Neural progenitor cell (in vitro differentiated cells): ENCODE measurements at places on chromosomes 12 and 14.
A peak's percentile ranks its signal among the peaks of the same experiment; 100 is the strongest.

- DNase-seq = no peak
Observed at GRCh38 chr14:103613517-103613916, 15.5 kb upstream of the KLC1 start.

GRCh38 chr12:38056701-38057689, 259.6 kb upstream of the ALG10B start:
- no peak for DNase-seq

DNA sequence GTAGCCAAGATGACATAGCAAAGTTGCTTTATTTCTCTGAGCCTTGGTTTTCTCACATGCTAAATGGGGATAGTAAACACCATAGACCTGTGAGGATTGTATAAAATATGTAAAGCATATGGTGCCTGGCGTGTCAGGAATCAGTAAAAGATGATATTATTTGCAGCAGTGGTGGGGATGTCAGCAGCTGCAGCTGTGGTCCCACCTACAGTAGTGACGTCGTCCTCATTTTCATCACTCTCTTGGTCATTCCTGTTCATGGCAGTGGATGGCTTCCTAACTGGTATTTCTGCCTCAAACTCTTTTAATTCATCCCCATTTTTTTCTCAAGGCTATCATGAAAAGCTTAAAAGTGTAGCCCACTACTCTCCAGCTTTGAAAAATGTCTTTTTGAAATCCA, 12.1 kb downstream of the BMAL2 start:
- no peak for DNase-seq

GRCh38 chr12:52057638-52058576, 6.7 kb downstream of the NR4A1 start:
- no peak for DNase-seq

GRCh38 chr12:111450676-111451075, 45.0 kb downstream of the SH2B3 start:
- DNase-seq = no peak

GRCh38 chr12:76234741-76235140, 113.5 kb downstream of the BBS10 start:
- no peak for DNase-seq

GRCh38 chr12:118842866-118843265, 138.5 kb upstream of the SRRM4 start:
- no peak for DNase-seq

DNA sequence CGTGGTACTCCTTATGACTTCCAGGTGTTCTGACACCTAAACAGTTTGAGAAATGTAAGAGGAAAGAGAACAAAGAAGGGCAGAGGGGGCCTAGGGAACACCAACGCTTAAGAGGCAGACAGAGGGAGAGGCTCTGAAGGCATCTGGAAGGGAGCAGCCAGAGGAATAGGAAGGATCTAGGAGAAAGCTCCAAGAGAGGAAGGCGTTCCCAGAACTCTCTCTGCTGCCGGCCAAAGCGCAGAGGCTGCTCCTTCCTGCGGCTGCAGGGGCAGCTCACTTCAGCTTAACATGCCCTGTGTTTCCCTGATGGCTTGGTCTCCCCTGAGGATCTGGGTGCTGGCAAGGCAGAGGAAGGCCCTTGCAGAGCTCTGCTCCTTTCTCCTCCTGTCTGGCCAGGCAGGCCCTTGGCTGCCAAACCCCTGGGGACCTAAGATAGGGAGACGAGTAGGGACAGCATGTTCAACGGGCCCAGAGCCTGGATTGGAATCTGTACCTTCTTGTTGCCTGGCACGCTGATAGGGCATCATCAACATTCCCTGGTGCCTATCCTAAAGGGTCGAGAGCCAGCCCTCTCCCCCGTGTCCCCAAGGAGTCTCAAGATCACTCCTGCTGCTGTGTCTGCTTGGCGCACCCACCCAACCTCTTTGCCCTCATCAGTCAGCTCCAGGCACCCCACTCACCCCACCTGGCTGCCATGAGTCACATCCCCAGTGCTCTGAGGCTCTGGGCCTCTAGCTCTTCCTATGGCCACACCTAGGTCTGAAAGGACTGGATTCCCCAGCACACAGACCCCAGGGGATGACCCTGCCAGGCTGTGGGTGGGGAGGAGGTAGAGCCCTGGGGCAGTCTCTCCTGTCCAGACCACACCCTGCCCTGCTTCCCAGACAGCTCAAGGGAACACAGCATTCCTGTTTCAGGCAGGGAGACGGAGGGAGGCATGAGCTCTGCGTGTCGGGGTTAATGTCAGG, 45.6 kb downstream of the LTBP2 start:
- no peak for DNase-seq

DNA sequence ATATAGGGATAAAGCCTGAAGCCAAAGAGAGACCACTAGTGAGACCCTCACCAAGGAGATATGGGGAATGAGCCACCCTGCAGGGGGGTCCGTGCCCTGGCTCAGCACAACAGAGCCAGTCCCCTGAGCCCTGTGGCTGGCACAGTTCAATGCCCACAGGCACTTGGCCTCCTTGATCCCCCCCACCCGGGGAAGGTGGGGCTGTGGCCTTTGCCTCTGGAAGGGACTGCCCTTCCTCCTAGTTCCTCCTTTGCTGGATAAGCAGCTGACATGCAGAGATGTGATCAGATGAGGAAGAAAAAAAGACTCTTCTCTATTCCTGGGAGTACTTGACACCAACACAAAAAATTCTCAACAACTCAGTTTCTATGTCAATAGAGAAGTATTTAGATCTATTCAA, 19.9 kb downstream of the TTC7B start:
- DNase-seq = no peak

DNA sequence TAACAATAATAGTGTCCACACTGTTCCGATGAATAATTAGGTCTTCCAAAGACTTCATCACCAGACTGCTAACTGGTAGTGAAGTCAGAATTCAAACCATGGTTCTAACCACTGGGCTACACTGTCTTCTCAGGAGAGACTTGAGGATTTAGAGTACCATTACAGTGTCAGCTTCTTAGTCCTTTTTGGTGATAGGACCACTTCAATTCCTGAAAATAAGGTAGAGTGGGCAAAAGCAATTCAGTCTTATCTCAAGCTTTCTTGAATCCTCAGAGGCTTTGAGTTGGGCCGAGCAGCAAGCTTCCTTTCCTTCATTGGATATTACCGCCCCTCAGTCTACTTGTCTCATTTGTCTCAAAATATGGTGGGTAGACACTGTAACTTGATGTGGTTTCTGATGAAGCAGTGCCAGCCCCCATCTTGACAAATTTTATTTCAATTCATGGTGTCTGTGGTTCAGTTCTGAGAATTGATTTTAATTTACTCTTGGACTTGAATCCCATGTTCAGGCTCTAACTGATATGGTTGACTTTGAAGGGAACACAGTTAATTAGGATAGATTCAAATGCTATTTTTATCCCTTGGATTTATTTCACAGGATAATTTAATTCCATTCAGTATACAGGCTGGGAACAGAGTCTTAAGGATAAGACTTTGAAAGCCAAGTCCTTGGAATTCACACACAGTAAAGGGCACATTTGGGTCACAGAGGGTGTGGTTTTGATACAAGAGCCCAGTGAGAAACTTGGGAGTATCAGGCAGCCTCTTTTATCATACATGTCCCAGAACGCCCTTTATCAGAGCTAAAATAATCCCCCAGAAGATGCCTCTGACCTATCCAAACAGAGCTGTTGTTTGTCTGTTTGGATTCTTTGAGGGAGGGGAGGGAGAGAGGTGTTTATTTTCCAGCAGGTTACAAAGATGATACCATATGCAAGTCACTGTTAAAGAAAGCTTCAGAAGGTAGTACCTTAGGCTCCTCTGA, 167.3 kb downstream of the PRKCH start:
- no peak for DNase-seq

- DNase-seq = no peak
Observed at GRCh38 chr14:101017806-101018560, 114.5 kb upstream of the RTL1 start.

- no peak for DNase-seq
Observed at GRCh38 chr14:20412411-20412810, 890 bp downstream of the TEP1 start.

- no peak for DNase-seq
Observed at GRCh38 chr12:30378307-30378706, 317.4 kb downstream of the IPO8 start.

- DNase-seq = peak; percentile 44
Observed at GRCh38 chr12:128583453-128583852, 240.3 kb downstream of the SLC15A4 start.

- DNase-seq = no peak
Observed at GRCh38 chr14:21749306-21749868, 75.8 kb upstream of the OR4E1 start.

DNA sequence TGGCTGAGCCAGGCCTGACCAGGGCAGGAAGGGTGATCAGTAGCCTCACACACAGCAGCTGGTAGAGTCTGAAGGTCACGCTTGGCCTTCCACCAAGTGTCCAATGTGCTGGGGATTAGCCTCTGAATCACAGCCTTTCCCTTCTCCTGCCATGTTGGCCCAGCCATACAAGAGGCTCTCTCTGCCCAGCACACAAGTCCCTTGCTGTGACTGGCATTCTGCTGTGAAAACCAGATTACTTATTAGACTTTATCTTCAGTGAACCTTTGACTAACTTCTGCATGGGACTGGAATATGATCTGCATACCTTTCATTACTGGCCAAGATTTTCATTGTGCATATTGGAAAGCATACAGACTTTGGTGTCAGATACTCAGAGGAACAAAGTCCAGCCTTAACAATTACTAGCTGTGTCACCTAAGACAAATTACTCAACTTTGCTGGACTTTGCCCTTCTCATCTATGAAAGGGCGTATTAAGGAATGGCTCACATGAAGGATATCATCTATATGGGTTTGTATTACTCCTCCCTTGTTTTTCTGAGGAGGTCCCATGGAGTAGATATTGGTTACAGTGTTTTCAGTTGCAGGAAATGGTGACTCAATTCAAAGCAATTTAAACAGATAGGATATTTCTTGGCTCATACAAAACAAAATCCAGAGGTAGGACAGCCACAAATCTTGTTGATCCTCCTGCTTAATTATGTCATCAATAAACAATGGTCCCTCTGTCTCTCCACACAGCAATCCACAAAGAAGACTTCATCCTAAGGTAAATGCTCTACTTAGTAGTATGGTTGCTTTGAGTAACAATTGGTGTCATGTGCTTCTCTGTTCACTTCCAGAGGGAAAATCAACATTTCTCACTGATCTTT, 99.6 kb downstream of the DYRK2 start:
- DNase-seq = no peak

- peak; percentile 87 for DNase-seq
Observed at GRCh38 chr14:36221112-36221511, 44.6 kb upstream of the PTCSC3 start.

- no peak for DNase-seq
Observed at GRCh38 chr12:132766380-132767085, 4.9 kb upstream of the ANKLE2 start.

DNA sequence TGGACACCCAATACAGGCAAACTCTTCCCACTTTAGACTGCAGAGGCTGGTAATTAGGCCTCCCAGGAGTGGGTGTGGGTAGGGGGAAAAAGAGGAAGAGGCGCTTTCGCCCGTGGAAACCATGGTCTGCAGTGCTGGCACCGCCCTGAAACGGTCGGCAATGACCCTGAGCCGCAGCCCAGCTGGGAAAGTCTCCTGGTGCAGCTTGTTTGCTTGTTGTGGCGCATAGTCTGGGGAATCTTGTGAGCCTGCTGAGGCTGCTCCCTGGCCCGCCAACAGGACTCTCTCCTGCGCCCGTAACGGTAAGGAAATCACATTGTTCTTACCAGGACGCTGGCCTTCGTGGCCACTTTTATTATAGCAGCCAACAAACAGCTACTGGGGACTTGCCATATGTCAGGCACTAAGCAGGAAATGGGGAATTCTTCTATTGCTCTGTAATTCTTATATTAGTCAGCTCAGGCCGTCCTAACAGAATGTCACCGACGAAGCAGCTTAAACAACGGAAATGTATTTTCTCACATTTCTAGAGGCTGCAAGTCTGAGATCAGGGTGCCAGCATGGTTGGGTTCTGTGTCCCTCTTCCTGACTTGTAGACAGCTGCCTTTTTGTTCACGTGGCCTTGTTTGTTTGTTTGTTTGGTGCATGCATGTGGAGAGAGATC, 52.5 kb upstream of the RIN3 start:
- no peak for DNase-seq

- no peak for DNase-seq
Observed at GRCh38 chr14:71529848-71530247, 402.4 kb upstream of the RGS6 start.

DNA sequence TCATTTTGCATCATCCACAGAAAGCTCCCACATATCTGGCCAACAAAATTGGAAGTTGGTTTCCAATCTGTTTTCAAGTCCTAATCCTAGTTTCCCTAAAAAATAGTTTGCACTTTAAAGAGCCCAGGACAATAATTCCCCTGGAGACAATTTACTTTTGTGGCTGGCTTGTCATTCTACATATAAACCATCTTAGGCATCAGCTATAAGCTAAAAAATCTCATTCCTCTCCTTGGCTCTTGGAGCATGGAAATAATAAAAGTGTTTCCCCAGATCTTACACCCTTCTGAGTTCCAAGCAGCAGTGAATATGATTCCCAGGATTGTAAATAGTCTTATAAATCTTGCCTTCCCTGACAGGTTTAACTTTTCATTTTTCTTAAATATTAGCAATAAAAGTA, 89.1 kb upstream of the NUDT4 start:
- DNase-seq = no peak

- DNase-seq = peak; percentile 31
Observed at GRCh38 chr14:76810953-76811400, 1.7 kb downstream of the ANGEL1 start.
